ENCODE measurements at places on chromosomes 11 and 22. TPM values are rescaled to one million over a fixed set of nuclear protein-coding genes. Genes with fewer than 3 reads are reported as not detected.

GRCh38 chr22:21951931-21952465 lies 650 bp downstream of the PPM1F start:
- DNase-seq = no peak

GRCh38 chr22:49040111-49040510 lies 787.6 kb downstream of the BRD1 start:
- no peak for DNase-seq

DNA sequence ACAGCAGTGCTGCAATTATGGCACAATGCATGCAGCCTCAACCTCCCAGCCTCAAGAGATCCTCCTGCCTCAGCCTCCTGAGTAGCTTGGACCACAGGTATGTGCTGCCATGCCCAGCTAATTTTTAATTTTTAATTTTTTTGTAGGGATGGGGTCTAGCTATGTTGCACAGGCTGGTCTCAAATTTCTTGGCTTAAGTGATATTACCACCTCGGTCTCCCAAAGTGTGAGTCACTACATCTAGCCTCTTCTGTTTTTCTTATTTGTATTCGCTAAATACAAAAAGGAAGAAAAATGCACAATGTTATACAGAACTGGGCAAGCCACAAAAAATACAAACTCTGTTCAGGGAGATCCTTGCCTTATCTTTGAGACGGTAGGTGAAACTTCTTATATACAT lies 62.1 kb downstream of the DDI1 start:
- DNase-seq = no peak

DNA sequence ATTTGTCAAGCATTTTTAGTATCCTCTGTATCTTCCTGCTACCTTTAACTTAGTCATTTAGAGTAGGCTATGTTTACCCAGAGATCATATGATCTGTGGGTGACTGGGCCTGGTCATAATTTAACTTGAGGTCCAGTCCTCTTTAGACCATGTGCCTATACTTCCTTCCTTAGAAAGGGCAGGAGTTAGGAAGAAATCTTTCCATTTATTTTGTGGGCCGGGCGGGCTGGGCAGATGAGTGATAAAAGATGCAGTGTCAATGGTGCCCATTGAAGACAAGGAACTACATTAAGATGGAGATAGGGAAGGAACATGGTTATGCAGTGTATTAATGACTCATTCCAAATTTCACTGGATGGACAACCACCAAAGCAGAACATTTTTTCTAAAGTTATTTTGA lies 30.9 kb upstream of the PDE3B start:
- DNase-seq = no peak

The C11orf98 gene
- 100 TPM for total RNA-seq

DNA sequence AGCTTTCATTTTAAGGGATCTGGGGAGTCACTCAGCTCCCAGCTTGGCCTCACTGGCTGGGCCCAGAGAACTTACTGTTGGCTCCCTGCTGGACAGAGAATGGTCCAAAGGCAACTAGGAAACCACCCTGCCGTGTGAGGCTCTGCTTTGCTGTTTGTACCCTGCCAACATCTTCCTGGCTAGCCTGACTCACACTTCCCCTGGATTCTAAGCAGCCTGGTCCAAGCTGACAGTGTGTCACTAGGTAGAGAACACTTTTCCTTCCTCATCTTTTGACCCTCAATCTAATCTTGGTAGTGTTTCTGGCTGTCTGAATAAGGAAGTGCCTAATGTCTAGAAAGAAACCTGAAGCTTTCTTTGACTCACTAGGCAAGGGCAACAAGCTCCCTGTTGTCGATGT lies 76.7 kb downstream of the FAR1 start:
- no peak for DNase-seq

DNA sequence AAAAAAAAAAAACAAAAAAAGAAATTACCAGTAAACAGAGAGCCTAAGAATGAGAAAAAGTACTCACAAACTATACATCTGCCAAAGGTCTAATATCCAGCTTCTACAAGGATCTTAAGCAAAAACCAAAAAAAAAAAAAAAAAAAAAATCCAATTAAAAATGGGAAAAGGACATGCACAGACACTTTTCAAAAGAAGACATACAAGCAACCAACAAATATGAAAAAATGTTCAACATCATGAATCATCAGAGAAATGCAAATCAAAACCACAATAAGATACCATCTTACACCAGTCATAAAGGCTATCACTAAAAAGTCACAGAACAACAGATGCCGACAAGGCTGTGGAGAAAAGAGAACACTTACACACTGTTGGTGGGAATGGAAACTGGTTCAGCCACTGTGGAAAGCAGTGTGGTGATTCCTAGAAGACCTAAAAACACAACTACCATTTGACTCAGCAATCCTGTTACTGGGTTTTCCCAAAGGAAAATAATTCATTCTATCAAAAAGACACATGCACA lies 18.3 kb downstream of the MS4A6A start:
- no peak for DNase-seq

DNA sequence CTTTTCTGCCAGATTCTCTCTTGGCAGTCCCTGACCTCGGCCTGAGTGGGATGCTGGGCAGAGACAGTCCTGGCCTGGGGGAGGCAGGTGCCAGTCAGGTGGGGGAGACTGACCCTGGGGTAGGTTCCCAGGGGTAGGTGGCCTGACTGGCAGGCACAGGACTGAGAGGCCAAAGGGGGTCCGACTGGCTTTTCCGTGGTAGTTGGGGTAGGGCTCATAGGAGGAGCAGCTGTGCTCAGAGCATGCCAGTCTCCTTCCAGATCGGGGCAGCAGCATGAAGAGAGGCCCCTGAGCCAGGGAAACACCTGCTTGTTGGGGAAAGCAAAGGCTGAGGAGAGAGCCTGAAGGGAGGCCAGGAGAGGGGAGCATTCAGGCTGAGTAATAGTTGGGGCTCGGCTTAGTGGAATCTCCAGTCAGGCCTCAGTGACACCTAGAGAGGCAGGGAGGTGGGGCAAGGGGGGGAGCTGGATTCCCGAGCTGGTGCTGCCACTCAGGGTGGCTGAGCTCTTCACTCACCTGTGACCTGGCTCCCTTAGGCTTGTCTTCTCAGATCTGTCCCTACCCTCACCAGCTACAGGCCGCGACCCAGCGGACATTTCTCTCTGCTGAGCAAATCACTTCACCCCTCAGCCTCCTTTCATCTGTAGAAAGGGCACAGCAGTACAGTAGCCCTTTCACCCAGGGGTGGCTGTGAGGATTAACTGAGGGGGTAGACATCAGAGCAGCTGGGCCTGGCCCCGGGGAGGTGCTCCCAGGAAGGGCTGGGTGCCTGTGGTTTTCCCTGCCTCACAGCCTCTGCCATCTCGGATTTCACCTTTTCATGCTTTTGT lies 26.2 kb downstream of the MCM5 start:
- DNase-seq = peak; percentile 42

All from A172 (cell line).